ENCODE measurements at places on chromosomes 4 and X.

DNA sequence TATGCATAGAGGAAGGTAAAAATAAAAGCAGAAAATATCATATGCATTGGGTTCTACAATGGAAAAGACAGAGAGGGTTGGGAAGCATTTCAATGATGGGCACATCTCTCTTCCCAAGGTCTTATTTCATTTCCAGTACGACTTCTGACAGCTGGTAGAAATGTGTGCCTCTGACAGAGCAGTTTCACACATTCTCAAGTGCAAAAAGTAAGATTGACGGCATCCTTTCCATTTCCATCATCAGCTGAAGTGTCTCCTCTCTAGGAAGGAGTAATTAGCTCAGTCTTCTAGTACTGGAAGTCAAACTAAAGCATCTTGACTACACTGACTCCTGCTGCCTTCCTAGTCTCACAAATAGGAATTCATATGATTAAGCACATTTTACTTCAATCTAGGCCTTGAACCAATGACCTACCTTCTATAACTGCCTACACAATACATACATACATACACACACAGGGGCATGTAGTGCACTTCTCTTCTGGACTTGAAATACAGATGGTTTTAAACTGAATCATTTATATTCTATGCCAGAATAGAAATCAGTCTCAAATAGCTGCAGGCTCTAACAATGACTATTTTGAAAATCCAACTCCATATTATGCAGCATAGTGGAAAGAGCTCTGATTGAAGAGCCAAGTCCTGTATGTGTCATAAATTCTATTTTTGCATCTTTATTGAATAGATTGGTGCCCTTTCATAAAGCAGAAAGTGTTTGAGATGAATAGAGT lies 473.4 kb downstream of the INPP4B start:
- DNase-seq: no peak

DNA sequence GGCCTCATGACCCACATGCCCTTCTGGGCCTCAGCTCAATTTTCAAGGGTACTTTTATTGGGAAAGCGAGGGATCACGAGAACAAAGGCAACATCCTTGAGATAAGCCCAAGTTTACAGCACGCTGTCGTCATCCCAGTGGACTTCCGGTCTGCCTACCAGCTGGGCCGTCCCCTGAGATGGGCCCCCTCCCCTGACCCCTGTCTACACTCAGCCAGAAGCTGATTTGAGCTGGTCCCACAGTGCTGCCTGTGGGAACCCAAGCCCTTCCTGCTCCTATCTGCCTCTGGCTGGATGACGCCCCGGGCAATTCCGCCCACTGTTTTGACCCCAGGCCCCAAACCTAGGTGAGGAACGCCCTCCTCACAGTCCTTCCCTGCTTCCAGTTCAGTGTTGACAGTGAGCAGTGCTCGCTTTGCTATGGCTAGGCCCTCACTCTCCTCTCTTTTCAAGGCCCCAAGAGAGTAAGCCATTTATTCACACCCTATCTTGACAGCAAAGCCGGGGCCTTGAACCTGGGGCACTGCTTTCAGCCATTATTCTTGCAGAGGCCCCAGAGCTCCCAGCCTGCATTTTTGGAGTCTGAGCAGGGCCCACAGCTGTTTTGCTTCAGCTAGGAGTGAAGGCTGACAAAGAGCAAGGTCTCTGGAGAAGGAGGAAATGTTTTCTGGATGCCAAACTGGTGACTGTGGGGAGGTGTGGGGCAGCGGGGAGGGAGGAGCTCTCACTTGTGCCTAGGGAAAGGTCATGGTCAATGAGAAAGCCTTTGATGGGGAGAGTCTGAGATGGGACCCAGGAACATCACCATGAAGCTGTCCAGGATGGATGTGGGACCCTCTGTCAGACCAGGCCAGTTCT lies 164.6 kb upstream of the BCOR start:
- DNase-seq: no peak

DNA sequence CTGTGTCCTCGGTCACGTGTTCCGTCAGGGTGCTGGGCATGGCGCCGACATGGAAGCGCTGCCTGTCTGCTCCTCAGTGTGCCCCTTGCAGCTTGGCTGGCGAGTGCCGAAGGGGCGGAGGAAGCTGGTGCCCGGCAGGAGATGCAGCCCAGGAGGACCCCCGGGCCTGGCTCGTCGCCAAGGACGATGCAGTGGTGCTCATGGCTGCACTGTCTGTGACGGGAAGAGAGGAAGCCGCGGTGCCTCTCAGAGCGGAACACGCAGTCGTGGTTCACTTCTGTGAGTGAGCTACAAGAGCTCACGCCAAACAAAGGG lies 38.1 kb downstream of the FGFRL1 start:
- no peak for DNase-seq

DNA sequence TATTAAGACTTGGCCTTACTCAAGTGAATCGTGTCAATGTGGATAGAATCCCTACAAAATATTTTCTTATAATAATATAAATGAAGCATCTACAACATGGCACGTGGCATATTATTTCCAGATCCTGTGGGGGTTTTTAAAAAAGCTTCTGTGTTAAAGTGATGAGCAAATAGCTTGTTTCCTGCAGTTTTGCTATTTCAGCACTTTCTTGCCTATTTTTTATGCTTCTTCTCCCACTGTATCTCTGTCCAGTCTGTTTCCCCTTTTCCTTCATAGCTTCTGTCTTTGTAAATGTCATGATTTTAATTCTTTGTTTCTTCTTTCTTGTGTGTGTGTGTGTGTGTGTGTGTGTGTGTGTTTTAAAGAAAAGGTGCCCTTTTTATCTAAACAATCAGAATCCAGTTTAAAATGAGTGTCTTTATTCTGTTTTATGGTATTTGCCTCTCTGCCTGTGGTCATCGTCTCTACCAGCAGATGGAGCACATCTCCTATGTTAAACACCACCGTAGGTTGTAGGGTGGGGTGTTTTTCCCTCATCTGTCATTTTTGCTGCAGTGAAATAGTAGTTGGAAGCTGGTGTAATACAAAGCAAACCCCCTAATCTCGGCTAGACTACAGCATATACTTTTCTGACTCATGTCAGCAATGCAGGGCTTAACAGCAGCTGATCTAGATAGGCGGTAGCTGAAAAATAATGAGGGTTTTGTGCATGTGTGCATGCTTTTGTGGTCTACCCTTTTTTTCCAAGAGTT lies 33.1 kb downstream of the FTHL17 start:
- peak; percentile 64 for DNase-seq

DNA sequence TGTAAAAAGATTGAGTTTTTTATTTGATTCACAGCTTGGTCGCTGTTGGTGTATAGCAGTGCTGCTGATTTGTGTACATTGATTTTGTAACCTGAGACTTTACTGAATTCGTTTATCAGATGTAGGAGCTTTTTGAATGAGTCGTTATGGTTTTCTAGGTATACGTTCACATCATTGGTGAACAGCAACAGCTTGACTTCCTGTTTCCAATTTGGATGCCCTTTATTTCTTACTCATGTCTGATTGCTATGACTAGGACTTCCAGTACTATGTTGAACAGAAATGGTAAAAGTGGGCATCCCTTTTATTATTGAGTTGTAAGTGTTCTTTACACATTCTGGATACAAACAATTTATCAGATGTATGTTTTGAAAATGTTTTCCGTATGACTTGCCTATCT lies 76.0 kb downstream of the ADGRG4 start:
- no peak for DNase-seq

GRCh38 chr4:41475402-41475801 lies 62.6 kb upstream of the LIMCH1 start:
- no peak for DNase-seq

- no peak for DNase-seq
Measured at GRCh38 chrX:130831347-130831722, 71.7 kb downstream of the ENOX2 start.

DNA sequence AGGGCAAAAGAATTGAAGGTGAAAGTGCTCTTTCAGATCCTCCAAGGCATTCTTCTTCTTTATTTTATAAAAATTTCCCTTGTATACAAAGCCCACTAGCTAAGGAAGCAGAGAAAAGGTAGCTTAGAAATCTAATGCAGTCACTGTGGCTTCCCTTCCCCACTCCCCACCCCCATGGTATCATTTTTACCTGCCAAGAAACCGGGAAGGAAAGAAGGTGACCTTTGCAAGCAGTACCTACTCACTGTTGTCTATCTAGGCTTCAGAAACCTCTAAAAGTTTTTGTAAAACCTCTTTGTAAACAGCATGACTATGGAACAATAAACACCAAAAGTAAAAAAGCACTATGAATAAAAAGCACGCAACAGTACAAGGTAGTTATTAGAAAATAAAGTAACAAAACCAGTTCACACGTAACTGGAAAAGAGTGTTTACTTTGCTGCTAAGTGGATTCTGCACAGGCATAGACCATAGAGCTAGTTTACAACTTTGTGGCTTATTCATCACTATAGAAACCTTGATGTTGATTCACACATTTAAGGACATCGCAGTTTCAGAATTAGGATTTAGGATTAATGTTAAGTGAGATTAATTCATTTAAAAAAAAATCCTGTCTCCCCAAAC lies 109.6 kb upstream of the FTHL17 start:
- no peak for DNase-seq

DNA sequence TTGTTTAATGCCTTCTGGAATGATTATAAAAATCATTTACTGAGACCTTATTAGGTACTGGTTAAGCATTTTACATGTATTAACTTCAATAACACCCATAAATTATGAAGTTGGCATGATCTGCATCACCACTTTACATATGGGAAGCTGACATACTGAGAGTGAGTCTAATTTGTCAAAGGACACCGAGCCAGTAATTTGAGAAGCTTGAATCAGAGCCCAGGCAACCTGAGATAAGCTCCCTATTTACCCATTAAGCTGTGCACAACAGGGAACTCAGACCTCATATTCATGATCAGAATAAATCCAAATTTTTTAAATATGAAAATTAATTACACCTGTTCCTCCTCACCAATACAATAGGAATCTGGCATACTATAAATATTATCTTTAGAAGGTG lies 247.9 kb upstream of the EPHA5 start:
- no peak for DNase-seq

- peak; percentile 13 for DNase-seq
Measured at GRCh38 chrX:40006106-40007017, 91.4 kb downstream of the BCOR start.

- no peak for DNase-seq
Measured at GRCh38 chrX:45233531-45233930, 32.9 kb upstream of the DIPK2B start.

DNA sequence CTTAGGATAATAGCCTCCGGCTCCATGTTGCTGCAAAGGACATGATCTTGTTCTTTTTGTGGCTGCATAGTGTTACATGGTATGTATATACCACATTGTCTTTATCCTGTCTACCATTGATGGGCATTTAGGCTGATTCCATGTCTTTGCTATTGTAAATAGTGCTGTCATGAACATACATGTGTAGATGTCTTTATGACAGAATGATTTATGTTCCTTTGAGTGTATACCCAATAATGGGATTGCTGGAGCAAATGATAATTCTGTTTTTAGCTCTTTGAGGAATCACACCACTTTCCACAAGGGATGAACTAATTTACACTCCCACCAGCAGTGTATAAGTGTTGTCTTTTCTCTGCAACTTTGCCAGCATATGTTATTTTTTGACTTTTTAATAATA lies 4.6 kb downstream of the RAB33B start:
- no peak for DNase-seq

- no peak for DNase-seq
Measured at GRCh38 chr4:74742185-74742584, 52.1 kb downstream of the BTC start.

GRCh38 chr4:170272959-170273358 lies 183.2 kb upstream of the AADAT start:
- no peak for DNase-seq

- no peak for DNase-seq
Measured at GRCh38 chr4:75398501-75398900, 115.7 kb downstream of the RCHY1 start.

DNA sequence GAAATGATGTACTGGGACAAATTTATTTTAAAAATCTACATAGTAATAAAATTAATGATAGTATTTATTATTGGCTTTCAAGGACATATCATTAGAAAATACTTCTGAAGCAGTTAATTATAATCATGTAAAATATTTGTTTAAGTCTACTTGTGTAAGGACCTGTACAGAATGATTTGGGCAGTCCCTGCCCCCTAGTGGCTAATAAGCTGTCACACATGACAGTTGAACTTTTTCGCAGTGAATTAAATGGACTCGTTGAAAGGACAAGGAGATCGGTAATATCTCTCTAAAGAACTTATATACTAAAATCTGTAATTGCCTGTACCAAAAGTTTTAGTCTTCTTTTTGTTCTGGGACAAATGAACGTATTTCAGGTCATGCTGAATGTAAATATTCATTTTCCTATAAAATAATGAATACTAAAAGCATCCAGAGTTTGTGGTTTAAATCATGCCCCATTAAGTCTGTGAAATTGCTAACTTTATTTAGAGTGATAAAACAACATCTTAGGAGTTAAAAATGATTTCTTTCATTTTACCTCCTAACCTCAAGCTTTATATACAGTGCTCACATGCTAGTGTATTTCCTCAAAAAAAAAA lies 13.6 kb downstream of the EXOC1 start:
- peak; percentile 33 for DNase-seq

DNA sequence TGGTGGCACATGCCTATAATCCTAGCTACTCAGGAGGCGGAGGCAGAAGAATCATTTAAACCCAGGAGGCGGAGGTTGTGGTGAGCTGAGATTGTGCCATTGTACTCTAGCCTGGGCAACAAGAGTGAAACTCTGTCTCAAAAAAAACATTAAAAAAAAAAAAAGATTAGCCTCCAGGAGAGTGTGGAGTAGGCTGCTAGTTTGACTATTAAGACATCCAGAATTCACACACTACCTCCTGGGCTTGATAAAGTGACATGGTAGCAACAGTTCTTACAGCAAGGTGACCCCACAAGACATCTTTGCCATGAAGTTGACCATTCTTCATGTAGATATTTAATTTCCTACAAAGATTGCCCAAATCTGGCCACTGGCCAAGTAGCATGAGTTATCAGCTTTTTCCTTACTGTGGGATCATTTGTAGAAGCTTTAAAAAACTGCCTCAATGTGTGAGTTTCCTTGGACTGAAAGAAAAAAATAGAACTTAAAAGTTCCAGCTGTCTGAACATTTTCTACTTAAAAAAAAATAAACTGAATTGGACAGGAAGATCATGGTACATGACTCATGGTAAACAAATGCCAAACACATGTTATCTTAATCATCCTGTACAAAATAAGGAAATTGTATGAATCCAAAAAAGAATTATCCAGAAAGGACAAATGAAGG lies 35.3 kb upstream of the SPRY1 start:
- peak; percentile 44 for DNase-seq

DNA sequence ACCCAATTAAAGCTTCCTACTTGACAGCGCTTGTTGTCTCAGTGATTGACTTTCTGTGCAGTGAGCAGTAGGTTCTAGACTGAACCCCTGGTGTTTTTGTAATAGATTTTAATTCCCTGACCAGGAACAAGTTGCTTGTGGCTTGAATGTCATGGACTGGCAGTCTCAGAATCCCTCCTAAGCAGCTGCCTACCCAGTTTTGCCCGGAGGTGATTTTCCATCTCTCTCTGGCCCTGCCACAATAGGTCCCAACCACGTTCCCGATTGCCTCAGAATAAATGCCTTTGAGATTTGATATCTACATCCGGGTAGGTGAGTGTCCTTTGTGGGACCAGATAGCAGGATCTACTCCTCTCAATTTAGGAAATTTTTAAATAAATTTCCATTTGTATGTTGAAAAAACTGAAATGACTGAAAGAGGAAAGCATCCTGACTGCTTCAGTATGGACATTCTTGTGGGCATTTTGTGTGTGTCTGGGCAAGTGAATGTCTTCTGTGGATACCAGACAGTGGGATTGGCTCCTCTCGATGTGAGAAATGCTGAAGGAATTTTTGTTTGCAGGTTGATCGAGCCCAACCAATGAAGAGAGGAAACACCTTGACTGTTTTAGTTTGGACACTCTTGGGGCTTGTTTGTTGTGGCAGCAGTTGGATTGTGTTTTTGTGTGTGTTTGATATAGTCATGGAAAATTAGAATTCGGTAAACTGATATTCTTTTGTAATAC lies 1607.4 kb downstream of the C4orf33 start:
- DNase-seq: no peak

GRCh38 chrX:74423289-74423998 lies 2.2 kb downstream of the SLC16A2 start:
- no peak for DNase-seq

All from bone marrow (tissue), 2 donors.